ENCODE measurements at places on chromosomes 16 and 17. TPM values are rescaled to one million over a fixed set of nuclear protein-coding genes. Genes with fewer than 3 reads are reported as not detected.

The LITAFD gene
- polyA plus RNA-seq = not detected

The PNMT gene
- not detected for polyA plus RNA-seq

The KRTAP3-2 gene
- not detected for polyA plus RNA-seq

The MT1M gene
- polyA plus RNA-seq = 15.2 TPM

- H3K27me3 ChIP-seq = no peaks in the 10 kb centered on the region
- H3K36me3 ChIP-seq = no peaks in the 10 kb centered on the region
- DNase-seq = peak; percentile 21
- 0 out of 2 replicates have a peak, but pooled peaks cover 4% of the 10 kb centered on the region for H3K4me1 ChIP-seq
- no peak overlapping the region for H3K4me3 ChIP-seq
- H3K27ac ChIP-seq = no peak overlapping the region
Observed at GRCh38 chr17:68646626-68647526, 45.7 kb upstream of the FAM20A start.

DNA sequence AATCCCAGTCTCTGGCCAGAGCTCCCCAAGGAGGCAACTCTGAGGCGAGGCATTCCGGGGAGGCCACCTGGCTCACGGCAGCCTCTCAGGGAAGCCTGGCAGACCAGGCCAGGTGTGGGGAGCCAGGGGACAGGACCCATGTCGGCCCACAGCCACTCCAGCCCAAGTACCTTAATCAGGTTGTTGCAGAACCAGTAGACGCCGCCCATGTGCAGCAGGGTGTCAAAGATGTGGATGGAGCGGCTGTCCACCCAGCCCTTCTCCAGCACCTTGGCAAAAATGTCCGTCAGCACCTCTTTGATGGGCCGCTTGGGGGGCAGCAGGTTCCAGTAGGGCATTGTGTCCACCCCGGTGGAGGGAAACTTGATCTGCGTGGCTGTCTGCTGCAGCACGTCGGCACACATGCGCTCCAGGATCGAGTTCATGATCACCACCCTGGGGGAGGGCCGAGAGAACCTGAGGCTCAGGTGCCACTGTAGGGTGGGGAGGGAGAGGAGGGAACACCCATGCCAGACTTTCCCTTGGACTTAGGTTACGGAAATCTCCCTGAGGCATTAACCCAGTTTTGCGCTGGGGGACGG is 7.8 kb downstream of the CSF3 start:
- H3K4me1 ChIP-seq = peaks cover 46% of the 10 kb centered on the region
- H3K4me3 ChIP-seq = no peak overlapping the region
- no peaks in the 10 kb centered on the region for H3K27me3 ChIP-seq
- DNase-seq = no peak

- no peaks in the 10 kb centered on the region for H3K27me3 ChIP-seq
- peak; percentile 85 for DNase-seq
- no peak overlapping the region for H3K27ac ChIP-seq
- H3K4me3 ChIP-seq = peak overlapping the region; percentile 71
- no peaks in the 10 kb centered on the region for H3K36me3 ChIP-seq
Observed at GRCh38 chr17:72118335-72119076, 2.3 kb upstream of the SOX9 start.

DNA sequence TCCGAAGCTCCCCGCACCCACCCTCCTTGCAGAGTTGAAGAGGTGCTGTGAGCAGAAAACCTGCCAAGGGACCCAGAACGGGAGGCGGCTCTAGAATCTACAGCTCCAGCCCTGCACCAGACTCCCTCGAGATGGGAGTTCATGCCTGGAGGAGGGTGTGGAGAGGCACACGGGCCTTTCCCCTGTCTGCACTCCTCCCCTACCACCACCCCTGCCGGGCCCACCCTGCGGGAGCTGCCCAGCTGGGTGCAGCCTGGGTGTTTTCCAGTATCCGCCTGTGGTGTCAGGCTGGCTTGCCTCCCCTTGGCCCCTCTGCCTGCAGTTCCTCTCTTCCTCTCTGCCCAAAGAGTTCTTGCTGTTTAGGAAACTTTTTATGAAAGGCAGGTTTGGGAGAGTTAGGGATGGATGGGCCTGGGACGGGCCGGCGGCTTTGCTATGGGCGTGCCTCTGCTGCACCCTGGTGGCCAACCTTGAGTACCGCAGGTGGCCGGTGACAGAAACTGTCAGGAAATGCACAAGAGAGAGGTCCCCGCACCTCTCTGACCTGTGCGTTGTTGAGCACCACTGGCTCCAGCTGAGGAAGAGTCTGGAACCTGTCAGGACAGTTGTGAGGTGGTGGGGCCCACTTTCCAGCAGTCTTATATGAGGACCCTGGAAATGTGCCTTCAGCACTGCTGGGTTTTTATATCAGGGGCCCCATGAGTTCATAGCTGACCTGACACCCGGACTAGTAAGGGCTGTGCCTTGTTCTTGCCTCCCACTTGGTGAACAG is 354.1 kb downstream of the SEC14L1 start:
- peak; percentile 83 for DNase-seq
- H3K36me3 ChIP-seq = peaks cover 20% of the 10 kb centered on the region
- H3K27ac ChIP-seq = no peak overlapping the region
- no peaks in the 10 kb centered on the region for H3K27me3 ChIP-seq
- H3K4me3 ChIP-seq = no peak overlapping the region
- no peaks in the 10 kb centered on the region for H3K4me1 ChIP-seq

DNA sequence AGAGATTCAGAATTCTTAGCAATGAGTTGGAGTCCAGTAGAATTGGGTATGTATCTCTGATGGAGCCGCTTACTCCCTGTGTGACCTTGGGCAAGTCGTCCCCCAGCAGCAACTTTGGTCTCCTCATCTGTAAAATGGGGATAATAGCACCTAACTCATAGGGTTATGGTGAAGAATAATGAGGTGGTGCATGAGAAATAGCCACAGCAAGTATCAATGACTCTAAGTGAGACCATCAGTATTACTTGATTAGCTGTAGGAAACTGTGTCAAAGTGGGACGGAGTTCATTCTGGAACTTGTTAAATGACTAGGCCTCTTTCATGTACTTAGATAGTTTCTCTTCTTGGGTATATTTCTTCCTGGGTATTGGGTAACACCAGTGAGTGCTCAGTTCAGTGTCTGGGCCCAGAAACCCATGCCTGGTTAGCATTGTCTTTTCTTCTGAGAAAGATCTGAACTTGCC is 6.4 kb downstream of the PRKCB start:
- no peak overlapping the region for H3K27ac ChIP-seq
- no peaks in the 10 kb centered on the region for H3K4me1 ChIP-seq
- H3K27me3 ChIP-seq = peaks cover 22% of the 10 kb centered on the region
- H3K36me3 ChIP-seq = no peaks in the 10 kb centered on the region
- no peak overlapping the region for H3K4me3 ChIP-seq
- DNase-seq = no peak

DNA sequence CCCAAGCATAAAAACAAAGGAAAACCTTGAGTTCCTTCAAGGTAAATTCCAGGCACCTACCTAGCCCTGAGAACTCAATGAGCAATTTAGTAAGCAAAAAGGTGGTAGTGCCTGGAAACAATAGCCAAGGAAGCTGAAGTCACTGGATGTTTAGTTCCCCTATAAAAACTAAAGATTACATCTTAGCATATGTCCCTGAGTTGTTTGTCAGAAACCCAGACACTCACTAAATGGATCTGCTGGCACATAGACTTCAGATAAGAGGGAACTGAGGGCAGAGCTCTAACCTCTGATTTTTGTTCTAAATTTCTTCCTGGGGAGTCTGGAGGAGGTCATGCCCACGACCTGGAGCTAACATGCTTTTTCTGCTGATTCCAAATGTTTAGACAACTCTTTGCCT is 532.8 kb upstream of the SALL1 start:
- no peaks in the 10 kb centered on the region for H3K27me3 ChIP-seq
- DNase-seq = no peak
- H3K4me3 ChIP-seq = no peak overlapping the region
- no peaks in the 10 kb centered on the region for H3K4me1 ChIP-seq
- H3K27ac ChIP-seq = no peak overlapping the region
- no peaks in the 10 kb centered on the region for H3K36me3 ChIP-seq

GRCh38 chr17:66893382-66893781 is 58.5 kb downstream of the CACNG5 start:
- H3K27ac ChIP-seq = no peak overlapping the region
- H3K36me3 ChIP-seq = no peaks in the 10 kb centered on the region

DNA sequence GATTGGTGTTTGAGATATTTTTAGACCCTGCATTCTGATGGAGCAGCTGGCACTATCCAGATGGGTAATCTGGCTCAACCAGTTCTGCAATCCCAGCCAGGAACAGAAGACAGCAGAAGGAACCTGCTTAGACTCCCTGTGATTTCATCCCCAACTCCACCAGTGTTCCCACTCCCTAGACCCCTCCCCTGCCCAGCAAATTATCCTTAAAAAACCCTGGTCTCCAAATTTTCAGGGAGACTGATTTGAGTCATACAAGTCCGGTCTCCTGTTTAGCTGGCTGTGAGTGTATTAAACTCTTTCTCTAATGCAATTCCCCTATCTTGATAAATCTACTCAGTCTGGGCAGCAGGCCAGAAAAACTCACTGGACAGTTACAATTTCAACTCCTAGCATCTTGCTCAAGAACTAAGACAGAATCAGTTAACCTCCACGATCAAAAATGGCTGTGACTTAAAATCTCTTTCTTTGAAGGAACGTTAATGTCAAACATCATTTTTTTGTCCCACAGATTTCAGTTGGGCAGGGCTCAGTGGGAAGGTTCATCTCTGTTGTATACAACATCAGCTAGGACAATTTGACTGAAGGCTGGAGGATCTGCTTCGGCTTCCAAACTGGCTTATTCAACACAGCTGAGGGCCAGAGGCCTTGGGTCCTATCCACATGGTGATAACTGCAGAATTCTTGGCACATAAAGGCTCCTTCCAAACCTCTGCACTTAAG is 4.9 kb upstream of the RBL2 start:
- no peaks in the 10 kb centered on the region for H3K4me1 ChIP-seq
- H3K36me3 ChIP-seq = no peaks in the 10 kb centered on the region
- no peak overlapping the region for H3K27ac ChIP-seq
- no peaks in the 10 kb centered on the region for H3K27me3 ChIP-seq
- H3K4me3 ChIP-seq = no peak overlapping the region

Measured in GM23248 (cell line).